Smooth muscle cell of the brain vasculature (primary cell): ENCODE measurements at places on chromosomes 13 and 19.

DNA sequence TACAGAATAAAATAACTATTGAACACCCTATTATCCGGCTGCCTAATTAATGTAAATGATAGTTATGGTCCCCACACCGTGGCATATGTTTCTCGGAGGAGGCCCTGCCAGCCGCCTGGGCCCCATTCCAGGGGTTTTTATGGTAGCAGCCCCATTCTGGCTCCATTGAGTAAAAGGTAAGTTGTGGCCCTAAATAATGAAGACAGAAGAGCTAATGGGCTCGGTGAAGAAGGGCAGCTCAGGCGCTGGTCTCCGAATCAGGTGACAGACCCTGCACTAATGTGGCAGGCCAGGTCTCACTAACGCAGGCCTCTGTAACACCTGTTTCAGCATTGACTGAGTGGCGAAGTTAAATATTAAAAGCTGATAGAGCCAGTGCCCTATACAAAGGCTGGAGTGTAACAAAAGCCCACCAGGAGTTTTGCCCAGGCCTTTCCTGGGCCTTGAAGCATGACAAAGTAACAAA, 19.1 kb downstream of the POP4 start:
- DNase-seq, result no peak

- no peak for DNase-seq
Observed at GRCh38 chr19:13104360-13104847, 1.7 kb upstream of the LYL1 start.

DNA sequence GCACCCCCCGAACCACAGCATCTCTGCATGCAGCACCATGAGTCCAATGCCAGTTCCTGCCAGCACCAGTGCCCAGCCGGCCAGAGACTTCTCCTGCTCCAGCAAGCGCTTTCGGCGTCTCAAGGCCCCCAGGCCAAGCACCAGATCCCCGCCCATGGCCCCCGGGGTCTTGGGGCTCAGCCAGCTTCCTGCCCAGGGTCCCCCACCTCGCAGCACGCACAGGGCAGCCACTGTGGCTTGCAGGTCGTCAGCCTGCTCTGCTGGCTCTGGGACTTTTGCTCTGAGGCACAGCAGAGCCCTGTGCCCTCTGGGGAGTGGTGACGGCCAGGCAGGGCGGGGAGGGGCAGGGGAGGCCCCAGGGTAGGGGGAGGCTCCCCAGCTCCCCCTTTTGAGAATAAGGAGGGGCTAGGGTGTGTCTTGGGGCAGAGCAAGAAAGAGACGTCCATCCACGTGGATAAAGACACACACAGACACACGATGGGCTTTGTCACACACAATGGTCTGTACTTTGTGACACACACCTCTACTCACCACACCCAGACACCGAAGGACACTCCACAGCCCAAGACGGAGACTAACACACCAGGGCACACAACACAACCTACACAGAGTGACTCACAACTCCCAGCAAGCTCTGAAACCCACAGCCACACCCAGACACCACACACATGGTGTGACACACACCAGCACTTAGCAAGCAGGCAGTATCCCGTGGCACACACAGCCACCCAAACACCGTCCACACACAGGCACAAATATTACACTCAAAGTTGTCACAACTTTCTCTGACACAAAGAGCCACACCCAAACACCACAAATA, at the start of gene KCNN4:
TSS of gene KCNN4 (minus strand) at position 268 of the 820 bp plus-strand sequence. CDS start at position 156, 112 bp downstream.
- DNase-seq, result no peak

GRCh38 chr19:12159773-12160414, 3.0 kb upstream of the ZNF136 start:
- no peak for DNase-seq

GRCh38 chr13:108034909-108035410, 180.4 kb downstream of the LIG4 start:
- no peak for DNase-seq

DNA sequence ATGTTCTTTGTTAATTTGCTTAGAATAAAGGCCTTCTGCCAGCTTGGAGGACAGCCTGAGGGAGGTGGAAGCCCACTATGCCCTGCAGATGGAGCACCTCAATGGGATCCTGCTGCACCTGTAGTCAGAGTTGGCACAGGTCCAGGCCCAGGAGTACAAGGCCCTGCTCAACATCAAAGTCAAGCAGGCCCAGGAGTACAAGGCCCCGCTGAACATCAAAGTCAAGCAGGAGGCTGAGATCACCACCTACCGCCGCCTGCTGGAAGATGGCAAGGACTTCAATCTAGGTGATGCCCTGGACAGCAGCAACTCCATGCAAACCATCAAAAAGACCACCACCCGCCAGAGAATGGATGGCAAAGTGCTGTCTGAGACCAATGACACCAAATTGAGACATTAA, 41.7 kb downstream of the ZNF85 start:
- DNase-seq, result no peak

GRCh38 chr13:99113351-99113750, 87.3 kb upstream of the UBAC2 start:
- no peak for DNase-seq

GRCh38 chr19:44618640-44619357, 5.4 kb downstream of the IGSF23 start:
- no peak for DNase-seq

GRCh38 chr19:19004144-19004543, 29.2 kb downstream of the SUGP2 start:
- DNase-seq, result no peak

- DNase-seq, result no peak
Observed at GRCh38 chr19:43594710-43595604, 977 bp downstream of the IRGQ start.

- DNase-seq, result no peak
Observed at GRCh38 chr19:49340069-49340864, 5.1 kb downstream of the CD37 start.

DNA sequence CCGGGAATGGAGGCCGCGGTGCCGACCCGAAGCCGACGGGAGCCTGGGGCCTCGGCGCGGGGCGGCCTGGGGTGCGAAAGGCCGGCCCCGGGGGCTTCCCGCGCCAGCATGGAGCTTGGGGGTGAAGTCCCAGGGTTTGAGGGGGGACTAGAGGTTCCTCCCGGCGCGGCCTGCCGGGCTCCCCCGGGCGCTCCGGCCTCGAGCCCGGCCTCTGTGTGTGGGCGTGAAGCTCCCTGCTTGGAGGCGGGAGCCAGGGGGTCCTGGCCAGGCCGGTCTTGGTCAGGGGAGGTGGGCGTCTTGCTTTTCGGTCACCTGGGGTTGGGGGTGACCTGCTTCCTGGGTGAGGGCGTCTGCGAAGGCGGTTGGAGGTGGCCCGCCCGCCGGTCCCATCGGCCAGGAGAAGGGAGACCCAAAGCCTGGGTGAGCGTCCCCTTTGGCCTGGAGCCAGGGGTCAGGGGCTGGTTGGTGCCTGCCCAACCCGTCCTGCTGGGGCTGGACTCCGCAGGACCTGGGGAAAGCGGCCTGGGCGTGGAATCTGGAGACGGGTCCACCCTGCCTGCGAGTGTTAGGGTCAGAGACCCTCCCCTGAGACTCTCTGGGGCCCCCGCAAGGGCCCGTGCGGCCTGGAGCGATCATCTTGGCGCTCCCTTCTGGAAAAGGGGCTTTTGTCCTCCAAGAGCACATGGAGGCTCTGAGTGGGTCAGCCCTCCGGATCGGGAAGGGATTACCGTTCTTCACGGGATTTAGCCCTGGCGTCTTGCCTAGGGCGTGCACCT, 535 bp downstream of the BSG start:
- DNase-seq, result no peak

DNA sequence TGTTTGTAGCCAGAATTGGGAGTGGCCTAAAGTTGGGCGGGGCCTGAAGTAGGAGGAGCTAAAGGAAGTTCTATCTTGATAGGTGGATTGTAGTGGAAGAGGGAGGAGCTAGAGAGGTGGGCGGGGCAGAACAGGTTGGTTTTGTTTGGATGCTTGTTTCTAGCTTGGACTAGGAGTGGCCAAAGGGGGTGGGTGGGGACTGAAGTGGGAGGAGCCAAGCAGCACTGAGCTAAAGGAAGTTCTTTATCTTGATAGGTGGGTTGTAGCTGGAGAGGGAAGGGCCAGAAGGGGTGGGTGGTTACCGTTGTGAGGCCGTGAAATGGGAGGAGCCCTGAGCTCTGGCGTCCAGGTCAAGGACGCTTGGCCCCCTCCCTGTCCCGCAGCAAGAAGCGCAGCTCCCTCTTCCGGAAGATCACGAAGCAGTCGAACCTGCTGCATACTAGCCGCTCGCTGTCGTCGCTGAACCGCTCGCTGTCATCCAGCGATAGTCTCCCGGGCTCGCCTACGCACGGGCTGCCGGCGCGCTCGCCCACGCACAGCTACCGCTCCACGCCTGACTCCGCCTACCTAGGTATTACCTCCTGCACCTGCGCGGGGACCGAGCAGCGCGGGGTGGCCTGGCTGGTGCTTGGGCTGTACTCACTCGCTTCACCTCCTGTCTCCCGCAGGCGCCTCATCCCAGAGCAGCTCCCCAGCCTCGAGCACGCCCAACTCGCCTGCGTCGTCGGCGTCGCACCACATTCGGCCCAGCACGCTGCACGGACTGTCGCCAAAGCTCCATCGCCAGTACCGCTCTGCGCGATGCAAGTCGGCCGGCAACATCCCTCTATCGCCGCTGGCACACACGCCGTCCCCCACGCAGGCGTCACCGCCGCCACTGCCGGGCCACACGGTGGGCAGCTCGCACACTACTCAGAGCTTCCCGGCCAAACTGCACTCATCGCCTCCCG, 8.0 kb downstream of the DNASE2 start:
- no peak for DNase-seq

DNA sequence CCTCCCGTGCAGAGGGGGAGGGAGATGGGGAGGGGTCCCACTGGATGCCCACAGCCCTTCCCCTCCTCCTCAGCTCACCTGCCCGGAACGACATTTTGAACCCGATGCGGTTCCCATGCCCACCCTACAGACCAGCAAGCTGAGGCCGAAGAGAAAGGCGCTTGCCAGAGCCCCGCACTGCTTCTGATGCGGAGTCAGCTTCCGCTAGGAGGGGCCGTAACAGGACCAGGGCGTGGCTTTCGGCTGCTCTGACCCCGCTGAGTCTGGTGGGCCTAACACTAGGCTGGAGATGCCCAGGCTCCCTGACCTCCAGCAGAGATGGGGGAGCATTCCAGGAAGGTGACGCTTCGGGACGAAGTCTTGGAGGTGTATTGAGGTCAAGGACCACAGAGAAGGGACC, 6.7 kb downstream of the ONECUT3 start:
- no peak for DNase-seq

- DNase-seq, result no peak
Observed at GRCh38 chr13:24921881-24922280, 157.9 kb downstream of the RNF17 start.

DNA sequence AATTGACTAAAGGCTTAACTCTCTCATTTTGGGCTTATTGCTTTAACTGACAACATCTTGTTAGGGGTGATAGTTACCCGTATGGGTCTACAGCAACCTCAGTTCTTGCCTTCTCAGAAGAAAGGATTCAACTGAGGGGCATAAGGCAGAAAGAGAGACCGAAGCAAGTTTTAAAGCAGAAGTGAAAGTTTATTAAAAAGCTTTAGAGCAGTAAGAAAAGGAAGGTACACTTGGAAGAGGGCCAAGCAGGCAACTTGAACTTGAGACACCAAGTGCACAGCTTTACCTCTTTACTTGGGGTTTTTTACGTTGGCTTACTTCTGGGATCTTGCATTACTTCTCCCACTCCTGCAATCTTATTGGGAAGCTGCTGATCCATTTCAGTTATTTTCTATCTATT, 246.9 kb upstream of the PRR20A start:
- DNase-seq, result no peak

DNA sequence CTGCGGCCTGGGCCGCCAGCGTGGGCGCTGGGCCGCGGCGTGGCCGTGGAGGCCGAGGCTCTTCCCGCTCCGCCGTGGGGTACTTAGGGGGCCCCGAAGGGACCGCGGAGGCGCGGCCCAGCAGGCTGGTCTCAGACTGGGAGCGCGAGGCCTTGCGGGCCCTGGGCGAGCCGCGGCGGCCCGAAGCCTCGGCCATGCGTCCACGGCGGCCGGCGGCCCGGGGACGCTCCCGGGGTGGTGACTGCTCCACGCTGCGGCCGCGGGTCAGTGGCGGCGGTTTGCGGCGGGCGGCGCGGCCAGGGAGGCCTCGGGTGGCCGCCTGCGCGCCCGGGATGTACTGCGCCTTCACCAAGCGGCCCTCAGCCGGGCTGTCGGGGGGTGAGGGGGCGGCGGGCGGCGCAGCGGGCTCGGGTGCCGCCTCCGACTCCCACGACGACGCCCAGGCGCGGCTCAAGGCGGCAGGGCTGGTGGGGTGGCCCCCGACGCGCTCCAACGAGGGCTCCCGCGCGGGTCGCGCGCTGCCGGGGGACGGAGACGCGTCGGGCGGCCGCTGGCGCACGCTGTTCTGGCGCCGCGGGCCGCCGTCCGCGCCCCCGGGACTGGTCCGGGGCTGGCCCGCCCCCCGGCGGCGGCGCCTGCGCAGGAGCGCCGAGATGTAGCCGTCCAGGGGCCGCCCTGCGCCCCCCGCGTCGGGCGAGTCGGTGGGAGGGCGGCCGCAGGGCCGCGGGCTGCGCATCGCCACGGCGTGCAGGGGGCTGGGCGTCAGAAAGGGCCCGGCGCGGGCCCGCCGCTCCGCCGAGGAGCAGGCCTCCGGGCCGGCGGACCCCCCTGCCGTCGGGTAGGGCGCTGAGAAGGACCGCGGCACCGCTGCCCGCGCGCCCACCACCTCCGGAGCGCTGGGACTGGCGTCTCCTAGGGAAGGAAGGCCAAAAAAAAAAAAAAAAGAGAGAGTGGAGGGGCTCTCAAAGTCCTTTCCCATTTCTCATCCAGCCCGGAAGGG, 11.7 kb downstream of the DACT3 start:
- no peak for DNase-seq

DNA sequence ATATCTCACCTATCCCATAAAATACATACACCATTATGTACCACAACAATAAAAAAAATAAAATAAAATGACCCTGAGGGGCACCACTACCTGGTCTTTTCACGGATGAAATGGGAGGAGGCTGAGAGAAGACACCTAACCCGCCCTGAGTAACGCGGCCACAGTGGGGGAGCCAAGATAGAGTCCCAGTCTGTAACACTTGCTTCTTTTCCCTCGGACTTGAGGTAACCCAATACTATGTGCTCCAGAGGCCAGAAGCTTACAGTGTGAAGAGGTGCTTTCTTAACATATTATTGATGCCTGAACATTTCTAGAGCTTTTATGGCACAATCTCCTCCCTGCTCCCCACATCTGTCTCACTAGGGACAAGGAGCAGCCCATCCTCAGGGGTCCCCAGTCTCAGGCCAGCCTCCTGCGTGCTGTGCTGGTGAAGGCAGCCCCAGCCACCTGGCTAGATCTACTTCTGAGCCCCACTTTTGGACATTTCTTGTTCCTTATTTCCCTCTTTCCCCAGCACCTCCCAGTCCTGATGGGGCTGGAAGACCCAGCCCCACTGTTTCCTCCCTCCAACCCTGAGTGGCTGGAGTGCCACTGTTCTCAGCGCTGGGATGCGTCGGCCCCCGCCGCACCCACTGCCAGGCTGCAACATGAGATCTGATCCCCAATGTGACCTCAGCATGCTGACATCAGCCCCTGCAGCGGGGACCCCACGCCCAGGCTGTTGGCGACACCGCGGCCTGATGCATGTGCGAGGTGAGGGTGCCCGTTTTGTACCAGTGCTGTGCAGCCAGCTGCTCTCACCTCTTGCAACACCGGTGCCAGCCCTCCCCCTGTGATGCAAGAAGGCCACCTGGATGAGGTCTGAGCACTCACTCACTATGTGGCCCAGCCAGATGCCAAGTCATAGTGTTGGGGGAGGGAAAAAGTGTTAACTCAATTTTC, 143.3 kb downstream of the DCLK1 start:
- no peak for DNase-seq
